HFFc6 (cell line): ENCODE measurements at places on chromosomes 5 and 9.
A peak's percentile ranks its signal among the peaks of the same experiment; 100 is the strongest.

GRCh38 chr9:123036893-123037545 is 3.6 kb downstream of the GPR21 start:
- DNase-seq, result no peak

DNA sequence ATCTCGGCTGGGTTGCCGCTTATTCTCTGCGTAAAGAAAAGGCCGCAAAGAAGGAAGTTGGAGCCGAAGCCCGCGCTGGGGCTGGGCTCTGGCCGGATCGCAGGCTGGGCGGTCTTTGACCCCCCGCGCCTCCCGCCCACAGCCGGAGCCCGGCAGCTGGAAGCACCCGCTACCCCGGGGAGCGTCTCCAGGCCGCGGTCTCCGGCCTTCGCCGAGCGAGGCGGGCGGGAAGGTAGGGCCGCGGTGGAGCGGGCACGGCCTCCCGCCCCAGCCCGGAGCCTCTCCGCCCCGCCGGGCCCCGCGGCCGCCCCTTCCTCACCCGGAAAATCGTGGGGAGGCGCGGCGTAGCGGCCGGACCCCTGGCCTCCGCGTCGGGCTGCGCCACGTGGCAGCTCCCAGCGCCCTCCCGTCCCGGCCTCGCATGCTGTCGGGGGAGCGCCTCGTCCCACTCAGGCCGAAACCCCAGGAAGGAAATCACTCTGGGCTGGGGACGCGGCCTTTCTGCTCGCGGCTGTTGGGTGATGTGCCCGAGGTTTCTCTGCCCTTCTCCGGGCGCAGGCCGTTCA is 12.0 kb downstream of the FOXD1 start:
- no peak for DNase-seq

DNA sequence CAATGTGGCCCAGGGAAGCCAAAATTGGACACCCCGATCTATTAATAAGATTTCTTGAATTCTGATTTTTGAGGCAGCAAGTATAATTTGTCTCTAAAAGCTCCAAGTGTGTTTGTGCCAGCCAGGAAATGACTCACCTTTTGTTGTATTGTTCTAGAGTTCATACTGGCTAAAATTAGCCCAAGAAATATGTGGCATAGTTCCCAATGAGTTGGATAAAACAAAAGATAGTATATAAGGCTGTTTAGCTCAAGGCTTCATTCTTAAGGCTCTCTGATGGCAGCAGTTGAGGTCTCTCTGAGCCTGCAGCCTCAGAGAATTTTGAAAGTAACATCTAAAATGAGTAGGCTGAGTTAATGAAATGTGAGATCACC is 21.6 kb downstream of the HMGXB3 start:
- peak; percentile 89 for DNase-seq

- no peak for DNase-seq
Measured at GRCh38 chr9:104999136-104999535, 71.2 kb upstream of the ABCA1 start.

GRCh38 chr5:132471944-132472343 is 18.6 kb downstream of the IRF1 start:
- no peak for DNase-seq

DNA sequence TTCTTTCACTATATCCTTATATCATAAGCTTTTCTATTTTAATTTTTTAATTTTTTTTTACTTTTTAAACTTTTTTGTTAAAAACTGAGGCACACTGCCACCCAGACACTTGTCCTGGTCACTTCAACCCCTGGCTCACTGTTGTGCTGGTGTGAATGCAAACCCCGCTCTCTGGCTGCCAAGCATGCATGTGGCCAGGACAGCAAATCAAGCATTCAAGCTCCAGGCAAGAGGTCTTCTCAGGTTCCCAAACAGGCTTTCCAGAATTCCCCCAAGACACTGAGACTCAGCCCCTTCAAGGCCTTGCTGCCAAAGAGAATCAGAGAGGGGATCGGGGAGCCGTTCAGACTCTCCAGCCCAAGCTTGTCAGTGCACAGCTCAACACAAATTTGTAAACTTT is 139.9 kb downstream of the FANCC start:
- no peak for DNase-seq

DNA sequence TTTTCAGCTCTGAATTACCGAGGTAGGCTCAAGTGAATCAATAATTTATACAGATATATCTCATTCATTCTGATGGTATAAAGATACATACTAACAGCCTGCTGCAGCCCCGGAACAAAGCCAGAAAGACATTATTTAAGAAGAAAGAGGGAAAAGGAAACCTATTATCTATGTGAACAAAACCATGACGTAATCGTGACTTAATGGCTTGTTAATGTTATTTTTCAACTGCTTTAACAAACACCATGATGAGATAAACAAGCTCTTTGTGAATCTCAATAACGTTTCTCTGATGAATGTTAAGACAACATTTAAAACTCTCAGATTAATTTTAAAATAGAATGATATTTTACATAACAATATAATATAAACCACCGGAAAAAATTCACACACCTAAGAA is 237.1 kb downstream of the SLF1 start:
- DNase-seq, result no peak
